Activated T-helper 1 cell treated with Interleukin-2 at 50 U/mL for 16 hours (primary cell): ENCODE measurements at places on chromosomes 4 and X.
A peak's percentile ranks its signal among the peaks of the same experiment; 100 is the strongest.

DNA sequence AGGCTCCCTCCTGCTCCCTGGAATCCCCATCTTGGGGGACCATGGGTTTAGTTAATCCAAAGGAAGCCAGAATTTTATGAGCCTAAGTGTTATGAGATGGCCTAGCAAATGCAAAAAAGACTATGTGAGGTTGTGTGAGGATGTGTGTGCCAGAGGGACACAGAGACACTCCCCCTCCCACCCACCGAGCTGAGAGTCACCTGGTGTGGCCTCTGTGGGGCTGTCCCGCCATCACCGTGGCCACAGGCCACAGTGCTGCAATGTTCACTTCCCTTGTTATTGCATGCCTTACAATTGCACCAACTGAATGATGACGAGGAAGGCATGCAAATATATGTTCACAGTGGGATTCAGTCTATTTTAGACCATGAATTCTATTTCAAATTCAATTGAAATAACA is 601 bp upstream of the FGFBP2 start:
- DNase-seq = no peak

GRCh38 chr4:124433500-124433899 is 279.0 kb downstream of the ANKRD50 start:
- no peak for DNase-seq

GRCh38 chr4:17134100-17134499 is 235.7 kb upstream of the LDB2 start:
- DNase-seq = no peak

GRCh38 chrX:154123241-154124219 is 20.5 kb upstream of the OPN1LW start:
- DNase-seq = peak; percentile 5

- DNase-seq = no peak
Observed at GRCh38 chr4:33149658-33150524, 2429.7 kb downstream of the PCDH7 start.

GRCh38 chr4:169460081-169460480 is 152.3 kb downstream of the NEK1 start:
- DNase-seq = no peak

DNA sequence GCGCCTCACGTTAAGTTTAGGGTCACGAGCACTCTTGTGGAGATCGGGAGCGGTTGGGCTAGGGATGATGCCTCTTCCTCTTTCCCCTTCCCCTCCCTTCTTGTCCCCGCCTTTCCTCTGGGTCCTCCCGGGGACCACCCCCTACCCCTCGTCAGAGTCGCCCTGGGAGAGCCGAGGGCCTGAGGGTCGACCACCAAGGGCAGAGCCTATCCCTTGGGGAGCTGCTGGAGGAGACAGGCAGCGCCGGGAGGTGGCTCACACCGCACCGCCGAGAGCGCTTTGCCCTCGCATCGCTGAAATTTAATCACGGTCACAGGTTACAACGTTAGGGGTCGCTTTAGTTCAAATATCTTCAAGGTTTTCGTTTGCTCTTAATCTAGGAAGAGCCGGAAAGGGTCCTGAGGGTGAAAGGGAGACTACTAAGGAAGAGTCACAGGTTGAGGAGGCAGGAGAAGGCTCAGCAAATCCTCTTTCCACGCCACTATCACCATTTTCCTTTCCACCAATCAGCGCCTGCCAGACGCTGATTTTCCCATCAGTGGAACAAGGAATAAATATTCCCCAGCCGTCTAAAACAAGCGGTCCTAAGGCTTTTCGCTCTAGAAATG is 528 bp upstream of the SNCA start:
- no peak for DNase-seq

DNA sequence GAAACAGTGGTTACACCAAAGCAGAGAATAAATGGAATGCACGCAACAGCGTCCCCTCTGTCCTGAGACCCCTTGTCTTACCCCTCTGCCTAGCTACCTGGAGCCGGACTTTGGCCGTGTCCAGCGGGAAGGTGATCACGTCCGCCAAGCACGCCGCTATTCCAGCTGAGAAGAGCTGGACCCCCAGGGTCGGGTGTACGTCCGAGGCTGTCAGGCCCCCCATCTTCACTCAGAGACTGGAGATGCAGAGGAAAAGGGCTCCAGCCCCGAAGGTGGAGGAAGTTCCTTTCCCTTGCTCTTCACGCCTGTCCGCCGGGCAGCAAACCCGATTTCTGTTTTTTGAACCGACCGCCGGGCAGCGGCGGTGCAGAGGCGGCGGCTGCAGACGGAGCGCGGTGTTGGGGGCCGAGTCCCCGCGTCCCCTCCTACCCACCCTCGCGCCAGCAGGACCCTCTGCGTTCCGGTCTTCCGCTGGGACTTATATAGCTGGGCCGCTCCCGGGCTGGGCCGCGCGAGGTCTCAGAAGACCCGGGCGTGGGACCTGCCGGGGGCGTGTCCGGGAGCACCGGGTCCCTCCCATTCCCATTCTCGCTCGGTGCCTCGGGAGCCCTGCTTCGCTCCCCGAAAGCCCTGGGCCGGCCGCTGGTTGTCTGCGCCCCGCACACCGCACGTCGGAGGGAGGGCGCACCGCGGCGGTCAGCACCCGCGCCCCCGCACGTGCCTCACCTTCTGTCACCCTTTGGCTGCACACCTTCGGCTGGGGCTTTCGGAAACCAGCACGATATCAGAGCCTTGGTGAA is at the start of gene UCP1:
TSS of gene UCP1 (minus strand) at position 455 of the 800 bp plus-strand sequence. CDS start at position 223, 232 bp downstream.
- DNase-seq = no peak

- peak; percentile 8 for DNase-seq
Observed at GRCh38 chr4:15004739-15005301, 2.5 kb downstream of the CPEB2 start.
